ENCODE measurements at places on chromosomes 2 and 18.

GRCh38 chr2:171893196-171893823 lies 734 bp downstream of the SLC25A12 start:
- DNase-seq: no peak

DNA sequence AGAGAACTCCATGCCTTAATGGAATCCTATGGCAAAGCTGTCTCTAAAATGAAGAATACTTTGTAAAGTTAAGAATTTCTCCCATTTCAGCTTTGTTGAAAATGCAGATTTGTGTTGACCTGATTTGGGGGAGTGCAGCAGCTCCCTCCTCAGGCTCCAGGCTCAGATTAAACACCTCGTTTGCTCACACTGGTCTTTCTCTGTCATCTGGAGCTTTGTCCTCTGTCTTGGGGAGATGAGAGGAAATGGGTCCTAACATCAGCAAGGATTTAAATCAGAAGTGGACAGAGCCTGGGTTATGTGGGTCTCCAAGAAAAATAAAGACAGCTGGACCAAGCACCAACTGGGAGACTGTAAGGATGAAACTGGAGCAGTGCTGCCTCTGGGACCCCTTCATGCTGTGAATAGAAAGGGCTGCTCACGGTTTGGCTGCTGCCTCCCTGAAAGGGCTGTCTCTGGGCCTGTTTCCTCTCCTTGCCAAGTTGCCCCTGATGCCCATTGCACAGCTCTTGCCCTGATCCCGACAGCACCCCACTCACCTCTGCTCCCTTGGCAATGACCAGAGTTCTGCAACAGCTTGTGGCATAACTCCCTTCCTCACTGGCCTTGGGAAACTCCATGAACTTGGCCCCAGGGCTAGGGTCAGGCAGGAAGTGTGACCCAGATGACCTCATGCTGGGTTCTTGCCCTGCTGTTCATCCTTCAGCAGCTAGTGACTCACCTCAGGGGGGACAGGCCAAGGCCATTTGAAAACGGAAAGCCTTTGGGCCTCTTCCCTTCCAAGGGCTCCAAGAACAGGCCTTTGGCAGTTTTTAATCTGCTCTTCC lies 197.2 kb downstream of the CYP26B1 start:
- peak; percentile 94 for DNase-seq

GRCh38 chr2:63192169-63192888 lies 141.7 kb downstream of the OTX1 start:
- no peak for DNase-seq

DNA sequence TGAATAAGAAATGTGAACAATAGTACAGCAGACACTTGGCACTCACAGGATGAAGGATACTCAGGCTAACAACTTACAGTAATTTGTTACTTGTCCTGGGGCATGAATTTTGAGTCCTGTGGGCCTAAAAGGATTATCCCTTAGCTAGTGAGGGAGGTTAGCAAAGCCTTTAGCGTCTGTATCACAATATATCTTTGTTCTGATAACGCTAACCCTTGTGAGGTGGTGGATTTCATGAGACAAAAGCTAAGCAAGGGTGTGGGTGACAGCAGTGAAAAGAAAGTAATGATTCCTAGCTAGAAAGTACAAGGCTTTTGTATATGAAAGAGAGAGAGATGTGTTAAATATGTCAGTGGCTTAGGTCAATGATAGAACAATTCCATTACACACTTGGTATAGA lies 46.8 kb upstream of the TTC21B start:
- DNase-seq: no peak

DNA sequence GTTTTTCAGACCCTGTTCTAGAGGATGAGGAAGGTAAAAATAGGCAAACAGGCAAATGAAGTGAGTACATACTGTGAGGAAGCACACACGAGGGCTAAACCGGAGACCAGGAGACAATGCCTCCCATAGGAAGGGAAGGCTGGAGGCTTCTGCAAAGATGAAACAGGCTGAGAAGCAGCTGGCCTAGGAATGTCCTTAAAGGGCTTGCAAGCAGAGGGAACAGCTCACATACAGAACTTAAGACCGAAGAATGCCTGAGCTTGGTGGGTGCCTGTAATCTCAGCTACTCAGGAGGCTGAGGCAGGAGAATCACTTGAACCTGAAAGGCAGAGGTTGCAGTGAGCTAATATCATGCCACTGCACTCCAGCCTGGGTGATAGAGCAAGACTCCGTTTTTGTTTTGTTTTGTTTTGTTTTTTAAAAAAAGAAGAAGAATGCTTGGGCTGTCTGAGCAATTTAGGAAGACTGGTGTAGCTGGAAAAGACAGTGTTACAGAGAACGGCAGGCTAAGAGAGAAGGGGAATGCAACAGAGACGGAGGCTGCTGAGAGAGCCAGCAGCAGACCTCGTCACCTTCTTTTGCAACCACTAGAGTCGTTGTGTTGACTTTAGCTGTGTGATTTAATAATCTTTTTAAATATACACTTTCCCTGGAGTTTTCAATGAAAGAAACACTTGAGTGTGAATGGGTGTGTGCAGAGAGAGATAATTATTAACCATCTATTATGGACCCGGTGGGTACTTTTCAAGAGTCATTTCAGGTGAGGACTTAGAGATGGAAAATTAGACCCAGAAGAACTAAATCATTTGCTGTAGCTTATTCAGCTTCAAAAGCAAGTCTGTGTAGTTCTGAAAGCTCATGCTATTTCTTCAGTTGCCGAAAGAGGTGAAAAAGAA lies 232.8 kb downstream of the GALR1 start:
- DNase-seq: no peak
